Fibroblast of lung (primary cell): ENCODE measurements at places on chromosomes 2 and 18. TPM values are rescaled to one million over a fixed set of nuclear protein-coding genes. Genes with fewer than 3 reads are reported as not detected.

The CLHC1 gene
- polyA plus RNA-seq, result 2.5 and 6.5 TPM in 2 replicates

The KCNJ3 gene
- polyA plus RNA-seq, result not detected in 2 replicates

The NTSR2 gene
- polyA plus RNA-seq, result not detected in 2 replicates

The SEMA4C gene
- 9.4 and 12.7 TPM in 2 replicates for polyA plus RNA-seq

The TLX2 gene
- polyA plus RNA-seq, result not detected in 2 replicates

The KCNF1 gene
- polyA plus RNA-seq, result 0.22 and 1.7 TPM in 2 replicates

The EVA1A gene
- polyA plus RNA-seq, result 10.0 and 22.8 TPM in 2 replicates

The MDH1B gene
- polyA plus RNA-seq, result 0.73 and 0.88 TPM in 2 replicates

The LRRC30 gene
- polyA plus RNA-seq, result not detected in 2 replicates

The SLC30A3 gene
- 0.12 and 0.38 TPM in 2 replicates for polyA plus RNA-seq

The CNTNAP5 gene
- polyA plus RNA-seq, result not detected in 2 replicates

The KLHL30 gene
- 0.02 and 1.6 TPM in 2 replicates for polyA plus RNA-seq

The ADGRF3 gene
- polyA plus RNA-seq, result 0.06 and 0.24 TPM in 2 replicates

The TDRD15 gene
- polyA plus RNA-seq, result not detected in 2 replicates

The GCG gene
- polyA plus RNA-seq, result not detected in 2 replicates

The CTNNA2 gene
- not detected in 2 replicates for polyA plus RNA-seq
